NCI-H1417 treated with DMSO at 0.1 percent for 48 hours (cell line): ENCODE measurements at places on chromosomes 2 and 18.

GRCh38 chr2:146997945-146998344 is 846.9 kb upstream of the ACVR2A start:
- no peak for DNase-seq

DNA sequence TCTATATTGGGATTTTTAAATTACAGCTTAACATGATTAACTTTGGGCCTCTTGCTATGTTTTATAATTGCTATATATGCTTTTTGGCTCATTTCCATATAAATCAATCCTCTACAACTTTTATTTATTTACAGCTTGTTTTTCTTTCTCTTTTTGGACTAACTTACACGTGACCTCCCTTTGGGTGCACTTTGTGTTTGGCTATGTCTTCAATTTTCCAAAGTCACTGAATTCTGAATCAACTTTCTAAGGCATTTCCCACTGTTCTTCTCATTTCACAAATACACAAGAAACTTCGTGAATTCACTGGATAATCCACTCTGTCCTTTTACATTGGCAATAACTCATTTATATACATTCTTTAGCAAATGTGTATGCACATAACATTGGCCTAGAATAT is 5.4 kb upstream of the CPS1 start:
- DNase-seq: no peak

DNA sequence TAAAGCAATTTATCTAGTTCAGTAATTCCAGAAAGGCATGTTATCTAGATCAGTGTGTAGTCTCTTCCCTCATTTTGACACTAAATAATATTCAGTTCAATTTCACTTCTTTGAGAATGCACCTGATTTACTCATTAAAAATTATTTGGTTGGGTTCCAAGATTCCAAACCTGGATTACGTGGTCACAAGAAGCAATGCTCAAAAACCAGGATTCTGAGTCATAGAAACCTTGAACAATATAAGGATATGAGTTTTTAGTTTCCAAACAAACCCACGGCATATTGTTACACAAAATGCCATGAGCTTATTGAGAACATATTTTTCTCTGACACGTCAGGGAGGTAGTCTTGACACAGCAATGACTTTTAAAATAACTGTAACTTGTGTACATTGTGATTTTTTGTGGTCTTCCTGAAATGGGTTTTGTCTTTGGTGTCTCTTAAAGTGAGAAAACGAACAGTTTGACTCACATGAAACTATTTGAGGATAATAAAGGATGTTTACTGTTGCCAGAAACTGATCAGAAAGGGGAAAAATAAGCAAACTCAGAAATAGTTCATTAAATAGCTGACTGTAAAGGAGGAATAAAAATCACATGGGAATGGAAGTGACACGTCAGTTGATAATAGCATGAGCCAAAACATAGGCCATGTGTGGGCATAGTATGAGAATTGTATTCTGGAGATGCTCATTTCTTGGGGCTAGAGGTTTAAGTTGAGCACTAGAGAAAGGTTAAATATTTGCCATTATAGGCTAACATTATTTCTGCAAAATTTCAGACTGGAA is 617.7 kb upstream of the CDH2 start:
- no peak for DNase-seq

DNA sequence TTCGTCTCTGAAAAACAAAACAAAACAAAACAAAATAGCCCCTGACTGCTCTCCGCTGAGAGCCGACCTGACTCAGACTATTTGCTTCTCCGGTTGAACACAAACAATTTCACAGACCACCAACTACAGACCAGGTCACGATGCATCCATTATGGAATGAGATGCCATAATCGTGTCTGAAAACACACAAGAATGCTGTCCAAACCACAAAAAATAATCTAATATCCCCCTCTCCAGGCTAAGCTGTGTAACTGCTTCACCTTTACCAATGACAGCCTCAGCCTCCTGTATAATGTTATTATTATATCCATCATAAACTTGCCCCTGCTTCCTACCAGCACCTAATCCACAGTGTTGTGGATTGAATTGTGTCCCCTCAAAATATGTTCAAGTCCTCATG is 114.7 kb downstream of the DNAH6 start:
- no peak for DNase-seq

DNA sequence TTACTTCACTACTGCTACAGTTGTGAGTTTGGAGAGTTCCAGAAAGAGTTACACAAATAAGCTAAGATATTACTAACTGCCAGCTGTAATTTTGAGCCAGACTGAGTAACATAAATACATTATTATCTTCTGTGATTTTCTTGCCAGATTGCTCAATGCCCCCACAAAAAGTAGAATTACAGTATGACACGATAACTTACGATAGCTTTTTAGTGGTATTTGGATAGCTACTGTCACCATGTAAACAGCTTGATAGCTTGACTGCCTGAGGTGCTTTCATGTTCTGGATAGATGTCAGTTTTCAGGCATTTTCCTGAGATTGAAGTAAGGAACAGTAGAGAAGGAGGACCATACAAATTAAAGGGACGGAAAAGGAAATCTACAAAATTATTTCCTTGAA is 533.3 kb downstream of the SOCS6 start:
- DNase-seq: no peak

DNA sequence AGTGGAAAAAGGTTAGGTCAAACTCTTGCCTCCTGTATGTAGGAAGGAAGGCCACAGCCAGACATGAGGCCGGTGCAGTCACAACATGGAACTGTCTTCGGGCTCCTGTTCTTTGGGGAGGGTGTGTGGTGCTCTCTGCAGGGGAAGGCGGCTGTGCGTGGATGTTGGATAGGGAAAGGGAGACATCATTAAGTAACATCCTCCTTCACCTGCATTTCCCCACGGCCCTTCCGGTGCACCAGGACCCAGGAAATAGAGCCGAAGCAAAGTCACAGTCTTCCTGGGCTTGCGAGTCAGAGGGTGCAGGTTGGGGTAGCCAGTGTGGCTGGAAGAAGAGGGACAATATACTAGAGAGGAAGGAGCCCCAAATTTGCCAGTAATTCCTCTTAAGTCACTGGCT is 78.9 kb upstream of the SMAD7 start:
- no peak for DNase-seq

- no peak for DNase-seq
These were observed 11.0 kb downstream of the FBLN7 start for GRCh38 chr2:112149194-112149593.

- DNase-seq: no peak
These were observed 17.0 kb downstream of the MBOAT2 start for GRCh38 chr2:8986327-8986976.

DNA sequence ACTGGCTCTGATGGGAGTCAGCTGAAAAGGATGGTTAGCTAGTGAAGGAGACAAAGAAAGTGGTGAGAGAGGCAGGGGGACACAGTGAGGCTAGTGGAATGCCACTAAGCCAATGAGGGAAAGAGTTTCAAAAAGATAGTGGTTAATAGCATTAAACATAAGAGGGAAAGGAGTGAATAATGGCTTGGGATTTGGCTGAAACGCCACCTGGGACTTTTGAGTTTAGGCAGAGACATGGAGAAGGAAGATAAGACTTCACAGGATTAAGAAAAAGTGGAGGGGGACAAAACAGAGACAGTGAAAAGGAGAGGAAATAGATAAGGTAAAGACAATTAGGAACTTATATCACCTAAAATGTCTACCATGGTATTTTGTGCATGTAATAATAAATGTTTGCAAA is 6.9 kb downstream of the CD28 start:
- DNase-seq: no peak

GRCh38 chr2:118968042-118968441 is 26.0 kb downstream of the MARCO start:
- no peak for DNase-seq

GRCh38 chr18:31380912-31381311 is 4.3 kb downstream of the DSG4 start:
- DNase-seq: no peak

DNA sequence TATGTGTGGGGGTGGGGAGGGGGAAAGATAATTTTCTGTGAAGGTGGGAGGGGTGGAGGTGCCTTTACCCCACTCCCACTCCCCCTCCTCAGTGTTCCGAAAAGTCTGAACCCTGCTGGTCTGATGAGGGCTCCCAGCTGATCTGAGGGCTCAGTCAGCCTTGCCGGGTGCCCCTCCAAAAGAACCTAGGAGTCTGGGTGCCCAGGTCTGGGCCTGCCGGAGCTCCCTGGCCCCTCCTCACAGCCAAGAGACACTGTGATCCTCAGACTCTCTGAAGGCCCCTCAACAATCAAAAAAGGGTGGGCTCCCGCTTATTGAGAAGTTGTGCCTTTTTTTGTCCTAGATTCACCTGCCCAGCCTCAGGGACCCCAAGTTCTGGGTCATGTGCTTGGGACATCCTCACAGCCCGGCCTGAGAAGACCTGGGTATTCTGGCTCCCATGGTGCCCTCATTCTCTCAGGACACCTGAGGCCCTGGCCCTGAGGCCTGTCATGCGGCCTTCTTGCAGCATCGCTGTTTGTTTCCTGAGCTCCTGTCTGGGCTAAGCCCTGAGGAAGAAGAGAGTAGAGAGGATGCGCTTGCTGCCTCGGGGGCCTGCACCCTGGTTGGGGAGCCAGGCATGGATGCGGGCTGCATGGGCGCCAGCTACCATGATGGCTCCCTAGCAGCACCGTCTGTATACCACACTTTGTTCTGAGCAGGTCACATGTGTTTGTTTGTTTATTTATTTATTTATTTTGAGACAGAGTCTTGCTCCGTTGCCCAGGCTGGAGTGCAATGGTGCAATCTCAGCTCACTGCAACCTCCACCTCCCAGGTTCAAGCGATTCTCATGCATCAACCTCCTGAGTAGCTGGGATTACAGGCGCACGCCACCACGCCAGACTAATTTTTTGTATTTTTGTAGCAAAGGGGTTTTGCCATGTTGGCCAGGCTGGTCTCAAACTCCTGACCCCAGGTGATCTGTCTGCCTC is 44.0 kb downstream of the SDC1 start:
- no peak for DNase-seq

- no peak for DNase-seq
These were observed 27.3 kb downstream of the CAB39 start for GRCh38 chr2:230739961-230740360.

DNA sequence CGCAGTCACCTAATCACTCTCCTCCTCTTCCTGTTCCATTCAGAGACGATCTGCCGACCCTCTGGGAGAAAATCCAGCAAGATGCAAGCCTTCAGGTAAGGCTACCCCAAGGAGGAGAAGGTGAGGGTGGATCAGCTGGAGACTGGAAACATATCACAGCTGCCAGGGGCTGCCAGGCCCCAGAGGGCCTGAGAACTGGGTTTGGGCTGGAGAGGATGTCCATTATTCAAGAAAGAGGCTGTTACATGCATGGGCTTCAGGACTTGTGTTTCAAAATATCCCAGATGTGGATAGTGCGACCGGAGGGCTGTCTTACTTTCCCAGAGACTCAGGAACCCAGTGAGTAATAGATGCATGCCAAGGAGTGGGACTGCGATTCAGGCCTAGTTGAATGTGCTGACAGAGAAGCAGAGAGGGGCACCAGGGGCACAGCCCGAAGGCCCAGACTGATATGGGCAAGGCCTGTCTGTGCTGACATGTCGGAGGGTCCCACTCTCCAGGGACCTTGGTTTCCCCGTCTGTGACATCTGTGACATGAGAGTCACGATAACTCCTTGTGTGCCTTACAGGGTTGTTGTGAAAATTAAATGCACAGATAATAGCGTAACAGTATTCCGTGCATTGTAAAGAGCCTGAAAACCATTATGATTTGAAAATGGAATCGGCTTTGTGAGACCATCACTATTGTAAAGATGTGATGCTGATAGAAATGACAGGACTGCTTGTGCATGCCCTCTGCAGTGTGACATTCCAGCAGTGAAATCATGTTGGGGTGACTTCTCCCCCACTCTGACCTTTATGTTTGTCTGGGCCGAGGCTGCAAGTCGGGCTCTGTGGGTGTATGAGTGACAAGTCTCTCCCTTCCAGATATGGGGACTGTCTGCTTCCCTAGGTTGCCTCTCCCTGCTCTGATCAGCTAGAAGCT is 510 bp downstream of the IL1RN start:
- no peak for DNase-seq

DNA sequence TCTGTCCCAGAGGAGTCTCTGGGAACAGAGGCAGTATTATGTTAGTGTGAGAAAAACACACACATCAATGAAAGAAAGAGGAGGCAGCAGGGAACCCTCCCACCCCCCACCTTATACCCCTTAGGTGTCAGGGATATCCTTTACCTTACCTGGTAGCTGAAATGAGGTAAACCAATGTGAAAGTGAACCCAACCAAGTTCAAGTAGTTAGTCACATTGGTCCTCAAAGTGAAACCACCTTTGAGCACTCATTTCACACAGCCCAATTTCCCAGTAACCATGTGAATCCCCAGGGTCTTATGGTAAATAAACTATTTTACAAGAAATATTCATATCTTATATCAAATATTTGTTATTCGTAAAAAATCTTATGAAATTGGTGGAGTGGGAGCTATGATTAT is 377.8 kb downstream of the LRATD1 start:
- DNase-seq: no peak

DNA sequence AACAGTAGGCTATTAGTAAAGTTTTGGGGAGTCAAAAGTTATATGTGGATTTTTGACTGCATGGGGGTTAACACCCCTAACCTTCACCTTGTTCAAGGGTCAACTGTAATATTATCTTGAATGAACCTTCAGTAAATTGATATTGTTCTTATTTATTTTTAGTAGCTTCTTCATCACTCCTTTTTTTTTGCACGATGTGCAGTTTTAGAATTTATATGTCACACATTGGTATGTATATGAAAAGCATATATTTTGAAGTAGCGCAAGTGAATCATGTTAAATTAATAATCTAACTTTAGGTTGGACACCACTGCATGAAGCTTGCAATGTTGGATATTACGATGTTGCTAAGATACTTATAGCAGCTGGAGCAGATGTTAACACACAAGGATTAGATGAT is 79.9 kb downstream of the ANKRD12 start:
- no peak for DNase-seq
